ENCODE measurements at places on chromosomes 3 and 15. TPM values are rescaled to one million over a fixed set of nuclear protein-coding genes. Genes with fewer than 3 reads are reported as not detected.

GRCh38 chr3:44529927-44530326, 25.1 kb upstream of the ZKSCAN7 start:
- peaks cover 45% of the 10 kb centered on the region for H3K27me3 ChIP-seq
- no peak overlapping the region for H3K4me3 ChIP-seq
- no peak overlapping the region for H3K27ac ChIP-seq
- no peaks in the 10 kb centered on the region for H3K36me3 ChIP-seq
- no peaks in the 10 kb centered on the region for H3K4me1 ChIP-seq

DNA sequence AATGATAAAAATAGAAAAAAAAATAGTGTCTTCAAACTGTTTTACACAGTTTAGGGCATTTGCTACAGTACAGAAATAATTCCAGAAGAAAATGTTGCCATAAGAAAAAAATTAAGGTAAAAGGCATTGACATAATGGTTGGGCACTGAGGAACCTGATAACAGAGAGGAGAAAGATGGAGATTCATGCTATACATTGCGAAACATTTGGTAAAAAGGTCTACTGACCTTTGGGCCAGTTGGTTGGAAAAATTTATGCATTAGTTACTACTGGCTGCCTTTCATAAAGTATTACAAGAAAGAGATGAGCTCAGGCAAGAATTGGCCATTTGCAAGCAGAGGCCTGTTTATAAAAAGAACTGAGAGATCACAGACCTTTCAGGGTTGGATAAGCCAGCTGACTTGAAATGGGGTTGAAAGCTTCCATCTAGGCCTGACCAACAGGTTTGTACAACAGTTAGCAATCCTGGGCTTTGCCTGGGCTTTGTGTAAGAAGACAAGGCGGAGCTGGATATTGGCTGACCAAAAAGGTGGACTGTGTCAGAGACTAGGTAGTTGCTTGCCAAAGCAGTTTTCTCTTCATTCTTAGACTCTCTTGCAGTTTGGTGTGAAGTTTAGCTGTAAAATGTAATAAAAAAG, 166.6 kb upstream of the MCTP2 start:
- H3K4me1 ChIP-seq: peaks cover 7% of the 10 kb centered on the region
- H3K27me3 ChIP-seq: no peaks in the 10 kb centered on the region
- peak overlapping the region; percentile 2 for H3K27ac ChIP-seq
- DNase-seq: no peak

DNA sequence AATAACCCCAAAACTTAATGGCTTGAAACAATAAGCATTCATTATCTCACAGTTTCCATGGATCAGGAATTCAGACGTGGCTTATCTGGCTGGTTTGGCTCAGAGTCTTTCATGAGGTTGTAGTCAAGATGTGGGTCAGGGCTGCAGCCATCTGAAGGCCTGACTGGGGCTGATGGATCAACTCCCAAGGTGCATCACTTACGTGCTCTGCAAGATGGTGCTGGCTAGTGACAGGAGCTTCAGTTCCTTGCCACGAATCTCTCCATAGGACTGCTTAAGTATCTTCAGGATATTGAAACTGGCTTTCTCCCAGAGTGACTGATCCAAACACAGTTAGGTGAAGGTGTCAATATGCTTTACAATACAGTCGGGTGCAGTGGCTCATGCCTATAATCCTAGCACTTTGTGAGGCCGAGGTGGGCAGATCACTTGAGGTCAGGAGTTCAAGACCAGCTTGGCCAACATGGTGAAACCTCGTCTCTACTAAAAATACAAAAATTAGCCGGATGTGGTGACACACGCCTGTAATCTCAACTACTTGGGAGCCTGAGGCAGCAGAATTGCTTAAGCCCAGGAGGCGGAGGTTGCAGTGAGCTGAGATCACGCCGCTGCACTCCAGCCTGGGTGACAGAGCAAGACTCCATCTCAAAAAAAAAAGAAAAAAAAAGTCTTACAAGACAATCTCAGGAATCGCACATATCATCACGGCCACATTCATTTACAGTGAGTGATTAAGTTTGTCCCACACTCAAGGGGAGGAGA, 28.5 kb upstream of the PTPRG start:
- H3K36me3 ChIP-seq: no peaks in the 10 kb centered on the region
- DNase-seq: no peak
- no peaks in the 10 kb centered on the region for H3K4me1 ChIP-seq
- no peak overlapping the region for H3K4me3 ChIP-seq
- H3K27ac ChIP-seq: no peak overlapping the region
- no peaks in the 10 kb centered on the region for H3K27me3 ChIP-seq

GRCh38 chr15:90817117-90818057, 51.0 kb upstream of the FURIN start:
- H3K27me3 ChIP-seq: no peaks in the 10 kb centered on the region
- H3K4me3 ChIP-seq: no peak overlapping the region
- H3K27ac ChIP-seq: no peak overlapping the region
- DNase-seq: no peak
- H3K36me3 ChIP-seq: no peaks in the 10 kb centered on the region

DNA sequence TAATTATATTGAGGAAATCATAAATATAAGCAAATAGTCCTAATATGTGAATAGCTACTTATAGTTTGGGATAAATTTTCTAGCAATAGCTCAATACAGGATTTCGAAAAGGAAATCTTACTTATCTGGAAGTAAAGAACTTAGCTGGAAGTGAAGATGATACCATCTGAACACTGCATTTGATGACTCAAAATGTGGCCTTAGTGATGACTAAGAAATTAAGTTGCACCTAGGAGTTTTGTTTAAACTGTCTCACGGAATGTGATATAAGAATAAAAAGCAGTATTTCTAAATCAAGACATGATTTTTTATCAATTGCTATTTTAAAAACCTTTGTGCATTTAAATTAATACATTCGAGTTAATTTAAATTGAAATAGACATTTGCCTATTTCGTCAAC, 91.2 kb downstream of the EOMES start:
- H3K27me3 ChIP-seq: no peaks in the 10 kb centered on the region
- no peak for DNase-seq
- H3K4me1 ChIP-seq: peaks cover 5% of the 10 kb centered on the region

Gene SH2D7
- total RNA-seq: not detected

Gene LSAMP
- total RNA-seq: 5.2 TPM

Gene PLXNB1
- total RNA-seq: 242 TPM

Gene MYO5C
- total RNA-seq: 17.8 TPM

Gene GOLGA8S
- total RNA-seq: not detected

- H3K4me3 ChIP-seq: peak within 1 kb of the TSS; percentile 100
- no peaks in the 10 kb centered on the region for H3K27me3 ChIP-seq
- peak; percentile 100 for DNase-seq
- peaks cover 43% of the 10 kb centered on the region for H3K4me1 ChIP-seq
- peak within 1 kb of the TSS; percentile 98 for H3K27ac ChIP-seq
These were observed at the start of gene IP6K1 for GRCh38 chr3:49786357-49787181. IP6K1 (minus strand) TSS chr3:49786542; CDS start chr3:49748040, 38,502 bp downstream.

DNA sequence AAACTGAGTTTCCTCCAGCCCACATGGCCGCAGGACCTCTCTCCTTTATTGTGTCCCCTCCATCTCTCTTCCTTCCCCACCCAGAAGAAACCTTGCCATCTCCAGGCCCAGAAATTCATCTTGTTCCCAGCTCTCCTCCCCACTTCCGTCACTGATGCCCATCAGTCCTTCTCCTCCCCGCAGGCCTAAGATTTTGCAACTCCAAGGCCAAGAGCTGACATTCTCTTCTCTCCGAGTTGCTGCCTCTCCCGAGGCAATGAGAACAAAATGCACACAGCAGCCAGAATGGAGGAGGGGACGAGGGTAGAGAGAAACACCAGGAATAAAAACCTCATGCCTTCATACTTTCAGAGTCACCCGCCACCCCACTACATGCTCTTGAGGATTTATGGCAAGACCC, 526.5 kb upstream of the PROK2 start:
- no peaks in the 10 kb centered on the region for H3K36me3 ChIP-seq
- H3K27me3 ChIP-seq: no peaks in the 10 kb centered on the region
- peaks cover 21% of the 10 kb centered on the region for H3K4me1 ChIP-seq

- no peaks in the 10 kb centered on the region for H3K4me1 ChIP-seq
- H3K4me3 ChIP-seq: no peak overlapping the region
- no peaks in the 10 kb centered on the region for H3K36me3 ChIP-seq
These were observed 391.6 kb upstream of the DPPA4 start for GRCh38 chr3:109728861-109729494.

DNA sequence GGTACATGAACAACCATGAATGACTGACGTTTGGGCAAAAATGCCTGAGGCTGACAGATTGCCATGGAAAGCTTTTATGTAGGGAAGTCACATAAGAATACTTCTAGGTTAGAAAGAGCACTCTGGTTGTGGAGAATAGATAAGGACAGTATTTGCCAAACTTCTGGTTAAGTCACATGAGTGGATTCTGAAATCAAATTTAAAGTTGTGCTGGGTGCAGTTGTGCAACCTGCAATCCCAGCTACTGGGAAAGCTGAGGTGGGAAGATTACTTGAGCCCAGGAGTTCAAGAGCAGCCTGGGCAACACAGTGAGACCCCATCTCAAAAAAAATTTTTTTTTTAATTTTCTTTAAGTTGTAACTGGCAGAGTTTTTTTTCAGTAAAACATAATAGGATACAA, 7.2 kb upstream of the ZNF148 start:
- H3K27ac ChIP-seq: no peak overlapping the region
- no peak for DNase-seq
- no peaks in the 10 kb centered on the region for H3K36me3 ChIP-seq
- H3K27me3 ChIP-seq: no peaks in the 10 kb centered on the region

DNA sequence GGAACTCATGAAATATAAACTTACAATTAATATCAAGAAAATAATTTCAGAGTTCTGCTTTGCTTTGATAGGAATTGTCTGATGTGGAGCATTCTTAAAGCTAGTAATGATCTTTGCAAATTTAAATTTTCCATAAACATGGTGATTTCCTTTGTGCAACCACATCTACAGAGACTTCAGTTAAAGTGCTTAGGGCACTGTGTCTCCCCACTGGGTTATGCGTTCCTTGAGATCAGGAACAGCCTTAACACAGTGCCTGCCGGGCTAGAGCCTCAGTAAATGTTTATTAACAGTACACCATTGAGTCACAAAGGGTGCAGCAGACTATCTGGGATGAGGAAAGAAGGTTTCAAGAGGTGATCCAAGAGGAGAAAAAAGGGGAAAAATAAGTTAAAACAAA, 108.1 kb upstream of the CCNL1 start:
- H3K27ac ChIP-seq: no peak overlapping the region
- H3K36me3 ChIP-seq: no peaks in the 10 kb centered on the region
- no peaks in the 10 kb centered on the region for H3K4me1 ChIP-seq
- H3K27me3 ChIP-seq: no peaks in the 10 kb centered on the region

DNA sequence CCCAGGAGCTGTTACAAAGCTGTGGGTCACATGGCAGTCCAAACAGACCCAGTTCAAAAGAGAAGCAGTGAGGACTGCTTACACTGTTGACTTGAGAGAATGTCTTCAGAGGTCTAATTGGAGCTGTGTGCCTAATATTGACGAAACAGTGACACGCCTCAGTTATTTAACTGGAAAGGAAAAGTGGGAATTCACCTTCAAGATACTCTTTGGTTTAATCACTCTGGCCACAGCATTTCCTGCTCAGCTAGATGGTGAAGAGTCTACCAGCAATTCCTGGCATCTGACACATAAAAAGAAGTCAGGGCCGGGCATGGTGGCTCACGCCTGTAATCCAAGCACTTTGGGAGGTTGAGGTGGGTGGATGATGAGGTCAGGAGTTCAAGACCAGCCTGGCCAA, 326.4 kb downstream of the SV2B start:
- H3K27ac ChIP-seq: no peak overlapping the region
- H3K4me1 ChIP-seq: no peaks in the 10 kb centered on the region
- DNase-seq: no peak
- peaks cover 4% of the 10 kb centered on the region for H3K27me3 ChIP-seq

- no peak for DNase-seq
- H3K4me3 ChIP-seq: no peak overlapping the region
- H3K27me3 ChIP-seq: no peaks in the 10 kb centered on the region
- H3K36me3 ChIP-seq: peaks cover 2% of the 10 kb centered on the region
- H3K4me1 ChIP-seq: peaks cover 8% of the 10 kb centered on the region
These were observed 41.5 kb downstream of the DLG1 start for GRCh38 chr3:197256836-197257444.

Gene CACNA2D3
- 1.1 TPM for total RNA-seq

DNA sequence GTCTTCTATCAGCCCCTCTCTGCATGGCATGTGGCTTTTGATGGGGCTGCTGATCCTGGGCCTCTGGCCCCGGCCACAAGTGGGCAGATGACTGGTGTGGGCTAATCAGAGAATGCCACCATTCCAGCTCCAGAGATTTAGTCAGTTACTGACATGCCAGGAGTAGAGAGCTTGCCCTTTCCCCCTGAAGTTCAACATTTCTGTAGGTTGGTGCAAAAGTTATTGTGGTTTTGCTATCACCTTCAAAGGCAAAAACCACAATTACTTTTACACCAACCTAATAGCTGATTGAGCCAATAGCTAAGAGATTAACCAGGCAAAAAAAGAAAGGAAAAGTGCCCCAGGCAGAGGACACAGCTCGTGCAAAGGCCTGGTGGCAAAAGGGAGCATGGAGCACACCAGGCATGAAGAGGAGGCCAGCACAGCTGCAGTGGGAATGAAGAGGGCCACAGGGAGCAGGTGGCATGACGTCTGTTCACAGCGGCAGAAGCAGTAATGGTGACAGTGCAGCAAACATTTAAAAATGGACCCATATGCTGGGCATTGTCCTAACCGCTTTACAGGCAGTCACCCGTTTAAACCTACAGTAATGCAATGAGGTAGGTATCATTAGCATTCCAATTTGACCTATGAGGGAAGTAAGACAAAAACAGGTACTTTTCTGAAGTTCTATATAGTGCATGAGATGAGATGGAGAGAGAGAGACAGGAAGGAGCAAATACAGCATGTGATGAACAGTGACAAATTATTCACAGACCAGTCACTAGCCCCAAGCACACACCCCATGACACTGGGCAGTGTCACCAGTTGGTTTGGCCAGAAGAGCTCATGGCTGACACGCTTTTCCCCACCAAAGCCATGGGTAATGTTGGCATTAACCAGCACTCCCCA, 373.0 kb upstream of the PROK2 start:
- no peaks in the 10 kb centered on the region for H3K36me3 ChIP-seq
- no peak overlapping the region for H3K27ac ChIP-seq
- no peak overlapping the region for H3K4me3 ChIP-seq

GRCh38 chr3:130345487-130346079, at the start of gene COL6A5:
COL6A5 (plus strand) TSS chr3:130345672; CDS start chr3:130373639, 27,967 bp downstream.
- DNase-seq: no peak
- H3K27me3 ChIP-seq: peaks cover 29% of the 10 kb centered on the region
- peaks cover 5% of the 10 kb centered on the region for H3K4me1 ChIP-seq
- H3K4me3 ChIP-seq: no peak within 1 kb of the TSS
- no peak within 1 kb of the TSS for H3K27ac ChIP-seq
- H3K36me3 ChIP-seq: no peaks in the 10 kb centered on the region

DNA sequence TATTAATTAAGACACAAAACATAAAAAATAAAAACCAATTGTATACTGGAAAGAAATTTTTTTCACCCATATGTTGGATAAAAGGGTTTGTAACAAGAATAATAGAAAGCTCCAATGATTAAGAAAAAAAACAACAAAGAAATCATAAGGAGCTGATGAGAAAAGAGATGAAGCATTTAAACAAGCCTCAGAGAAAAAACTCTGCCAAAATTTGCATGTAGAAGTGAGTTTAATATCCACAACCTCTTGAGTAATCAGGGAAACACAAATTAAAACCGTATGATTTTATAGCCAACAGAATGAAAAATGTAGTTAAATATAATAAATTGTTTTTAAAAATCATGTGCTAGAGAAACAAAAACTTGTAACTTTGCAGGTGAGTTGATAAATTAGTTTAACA, 192.9 kb downstream of the BCHE start:
- no peak overlapping the region for H3K27ac ChIP-seq
- peaks cover 7% of the 10 kb centered on the region for H3K4me1 ChIP-seq
- H3K27me3 ChIP-seq: no peaks in the 10 kb centered on the region
- no peaks in the 10 kb centered on the region for H3K36me3 ChIP-seq

Measured in suprapubic skin (tissue), 4 donors.